Upper lobe of right lung (tissue), 1 donor: ENCODE measurements at places on chromosomes 2 and 18.
A peak's percentile ranks its signal among the peaks of the same experiment; 100 is the strongest.

GRCh38 chr18:63725682-63726480 is 23.1 kb downstream of the SERPINB11 start:
- DNase-seq, result no peak

GRCh38 chr2:108407864-108408729 is 30.3 kb downstream of the SULT1C4 start:
- no peak for DNase-seq

- DNase-seq, result no peak
These were observed 1291.6 kb upstream of the ZEB2 start for GRCh38 chr2:145811276-145812164.

GRCh38 chr2:195543902-195544894 is 112.8 kb upstream of the SLC39A10 start:
- DNase-seq, result no peak

DNA sequence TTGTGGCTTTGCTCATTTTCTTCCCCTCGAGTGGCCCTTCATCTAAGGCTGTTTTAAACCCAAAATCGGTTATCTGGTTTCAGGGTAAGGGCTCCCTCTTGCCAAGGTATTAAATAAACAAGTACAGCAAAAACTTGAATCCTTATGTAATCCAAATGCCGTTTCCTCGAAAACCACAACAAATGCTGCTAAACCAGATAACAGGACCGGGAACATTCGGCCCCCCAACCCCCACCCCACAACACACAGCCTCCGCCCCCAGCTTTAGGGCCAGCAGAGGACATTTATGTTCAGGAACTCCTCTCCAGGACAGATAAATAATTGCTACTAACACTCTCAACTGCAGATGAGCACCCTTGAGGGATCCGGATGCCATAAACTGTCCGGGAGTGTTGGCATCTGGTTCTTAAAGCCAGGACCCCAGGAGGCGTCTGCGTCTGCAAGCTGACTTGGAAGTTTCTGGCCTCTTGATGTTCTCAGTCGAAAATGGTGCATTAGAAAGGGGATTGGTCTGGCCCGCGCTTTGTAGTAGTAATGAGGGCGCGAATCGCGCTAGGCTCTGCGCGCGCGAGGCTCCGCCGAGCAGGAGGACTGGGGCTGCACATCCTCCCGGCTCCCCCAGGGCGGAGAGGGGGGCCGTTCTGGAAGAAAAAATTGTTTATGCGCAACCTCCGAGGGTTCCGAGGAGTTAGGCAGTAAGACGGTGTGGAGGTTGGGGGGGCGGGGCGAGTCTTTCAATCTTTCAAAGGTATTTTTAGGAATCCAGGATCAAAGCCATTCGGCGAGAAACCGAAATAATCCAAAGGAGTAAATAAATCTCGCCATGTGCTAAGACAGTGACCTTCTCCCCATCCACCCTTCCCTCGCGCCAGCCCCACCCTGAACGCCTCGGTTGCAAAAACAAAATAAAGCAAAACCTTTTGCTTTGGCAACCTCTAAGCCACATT is 3.9 kb upstream of the ID2 start:
- peak; percentile 75 for DNase-seq

- DNase-seq, result no peak
These were observed 334.3 kb upstream of the VWC2L start for GRCh38 chr2:214076527-214076926.

DNA sequence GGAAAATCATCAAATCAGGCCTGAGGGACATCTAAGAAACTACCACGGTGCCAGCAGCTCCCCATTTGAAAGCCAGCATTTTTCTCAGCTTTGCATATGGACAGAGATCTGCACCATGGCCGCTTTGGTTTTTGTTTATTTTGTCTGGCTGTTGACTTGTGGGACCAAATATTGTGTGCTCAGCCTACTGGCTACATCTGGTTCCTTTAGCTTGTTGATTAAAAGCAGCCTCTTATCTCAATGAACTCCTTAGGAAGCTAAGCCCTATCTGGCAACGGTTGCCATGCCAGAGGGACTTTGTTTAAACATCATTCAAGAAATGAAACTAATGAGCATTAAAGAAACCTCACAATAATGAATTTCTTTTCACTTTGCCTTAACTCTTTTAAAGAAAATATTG is 32.4 kb upstream of the CCDC150 start:
- no peak for DNase-seq

DNA sequence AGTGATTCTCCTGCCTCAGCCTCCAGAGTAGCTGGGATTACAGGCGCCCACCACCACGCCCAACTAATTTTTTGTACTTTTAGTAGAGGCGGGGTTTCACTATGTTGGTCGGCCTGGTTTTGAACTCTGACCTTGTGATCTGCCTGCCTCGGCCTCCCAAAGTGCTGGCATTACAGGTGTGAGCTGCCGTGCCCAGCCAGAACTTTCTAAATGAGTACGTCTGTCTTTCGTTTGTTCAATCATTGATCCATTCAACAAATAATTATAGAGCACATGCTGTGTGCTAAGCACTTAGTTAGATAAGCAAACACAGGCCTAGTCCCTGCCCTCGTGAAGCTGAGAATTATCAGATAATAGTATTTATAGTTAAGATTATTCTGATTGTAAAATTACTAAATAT is 56.5 kb downstream of the TTC39C start:
- DNase-seq, result no peak

GRCh38 chr2:1360557-1361250 is 52.6 kb upstream of the TPO start:
- no peak for DNase-seq

DNA sequence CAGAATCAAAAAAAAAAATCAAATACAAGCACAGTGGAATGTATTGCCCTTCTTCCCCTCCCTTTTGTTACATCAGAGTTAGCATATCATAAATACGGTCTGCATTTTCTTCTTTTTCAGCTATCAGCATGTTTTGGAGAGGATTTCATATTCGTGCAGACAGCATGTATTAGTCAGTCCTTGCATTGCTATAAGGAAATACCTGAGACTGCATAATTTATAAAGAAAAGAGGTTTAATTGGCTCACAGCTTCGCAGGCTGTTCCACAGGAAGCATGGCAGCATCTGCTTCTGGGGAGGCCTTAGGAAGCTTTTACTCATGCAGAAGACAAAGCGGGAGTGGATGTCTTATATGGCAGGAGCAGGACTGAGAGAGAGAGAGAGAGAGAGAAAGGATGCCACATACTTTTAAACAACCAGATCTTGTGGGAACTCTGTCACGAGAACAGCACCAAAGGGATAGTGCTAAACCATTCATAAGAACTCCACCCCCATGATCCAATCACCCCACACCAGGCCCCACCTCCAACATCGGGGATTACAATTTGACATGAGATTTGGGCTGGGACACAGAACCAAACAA is 8.9 kb downstream of the IL1B start:
- DNase-seq, result no peak
